EH (cell line): ENCODE measurements at places on chromosomes 7 and 10.

GRCh38 chr10:6972226-6972625 lies 392.1 kb upstream of the PRKCQ start:
- no peak for DNase-seq

DNA sequence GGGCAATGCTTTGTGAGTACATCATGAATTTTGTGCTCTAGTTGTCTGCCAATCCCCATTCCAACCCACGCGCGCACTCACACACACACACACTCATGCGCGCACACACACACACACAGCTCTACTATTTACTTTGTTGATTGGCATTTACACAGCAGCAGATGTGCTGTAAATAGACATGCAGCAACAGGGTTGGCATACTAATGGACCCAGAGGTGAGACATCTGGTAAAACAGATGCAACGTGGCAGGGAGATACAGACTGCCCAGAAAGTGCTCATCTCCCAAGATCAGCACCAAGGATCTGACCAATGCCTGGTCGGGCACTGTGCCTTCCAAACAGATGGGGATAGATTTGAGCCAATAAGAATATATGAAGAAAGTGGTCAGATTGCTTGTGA lies 873.0 kb downstream of the SORCS3 start:
- DNase-seq: no peak

- no peak for DNase-seq
These were observed 242.2 kb downstream of the ARL4A start for GRCh38 chr7:12929476-12930140.

DNA sequence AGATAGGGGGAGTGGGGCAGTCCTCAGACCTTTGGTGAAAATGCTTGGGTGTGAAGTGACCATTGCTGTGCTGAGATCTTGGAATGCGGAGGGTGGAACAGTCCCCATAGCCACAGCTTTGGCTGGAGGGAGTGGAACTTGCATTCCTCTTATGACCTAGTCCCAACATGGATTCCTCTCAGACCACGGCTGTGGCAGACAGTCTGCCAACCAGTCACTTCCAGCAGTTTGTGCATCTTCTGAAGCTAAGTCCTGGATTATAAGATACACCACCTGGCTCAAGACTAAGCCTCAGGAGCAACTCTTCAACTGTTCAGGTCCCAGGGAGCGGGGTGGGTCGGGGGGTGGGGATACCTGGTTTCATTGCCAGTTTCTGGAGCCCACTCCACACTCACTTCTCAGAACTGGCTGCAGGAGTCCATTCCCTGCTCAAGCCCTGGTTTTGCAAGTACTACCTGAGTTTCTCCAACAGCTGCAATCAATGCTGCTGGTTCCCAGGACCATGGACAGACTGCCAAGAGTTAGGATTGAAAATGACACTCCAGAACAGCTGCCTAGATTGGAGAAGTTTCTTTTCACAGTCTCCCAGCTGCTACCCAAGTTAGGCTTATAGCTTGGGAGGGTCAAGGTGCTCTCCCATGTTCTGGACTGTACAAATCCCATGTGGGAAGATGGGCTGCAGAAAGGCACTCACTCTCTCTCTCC lies 29.1 kb upstream of the DGKB start:
- no peak for DNase-seq

DNA sequence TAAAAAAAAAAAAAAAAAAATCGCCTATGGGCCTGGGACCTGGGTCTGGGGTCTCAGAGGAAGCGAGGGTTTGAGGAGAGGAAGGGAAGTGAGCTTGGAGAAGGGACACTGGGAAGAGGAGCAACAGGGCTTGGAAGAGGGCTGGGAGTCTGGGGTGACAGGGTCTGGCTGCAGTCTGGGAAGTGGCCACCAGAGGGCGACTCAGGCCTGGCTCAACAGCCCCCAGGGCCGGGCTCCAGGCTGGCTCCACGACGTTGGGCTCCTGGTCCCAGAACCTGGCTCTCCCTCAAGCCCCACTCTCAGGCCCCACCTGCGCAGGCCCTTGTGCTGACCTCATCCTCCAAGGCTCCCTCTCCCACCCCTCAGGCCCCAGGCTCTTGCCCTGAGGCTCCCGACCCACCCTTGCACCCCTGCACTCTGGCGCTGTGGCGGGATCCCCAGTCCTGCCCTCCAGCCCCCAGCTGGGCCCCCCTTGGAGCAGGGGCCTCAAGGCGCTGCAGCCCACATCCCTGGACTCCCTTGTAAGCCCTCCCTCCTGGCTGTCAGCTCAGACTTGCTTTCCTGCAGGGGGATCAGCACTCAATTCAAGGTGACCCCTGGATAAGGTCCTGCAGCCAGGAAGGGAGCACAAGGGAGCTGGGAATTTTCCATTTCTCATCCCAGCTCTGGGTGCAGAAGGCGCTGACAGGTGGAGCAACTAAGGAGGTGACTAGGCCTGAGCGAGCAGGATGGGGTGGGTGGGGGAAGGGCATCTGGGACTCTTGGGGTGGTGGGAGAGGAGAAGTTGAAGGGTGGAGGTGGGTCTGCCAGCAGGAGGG lies 5.4 kb upstream of the SPACDR start:
- peak; percentile 74 for DNase-seq

DNA sequence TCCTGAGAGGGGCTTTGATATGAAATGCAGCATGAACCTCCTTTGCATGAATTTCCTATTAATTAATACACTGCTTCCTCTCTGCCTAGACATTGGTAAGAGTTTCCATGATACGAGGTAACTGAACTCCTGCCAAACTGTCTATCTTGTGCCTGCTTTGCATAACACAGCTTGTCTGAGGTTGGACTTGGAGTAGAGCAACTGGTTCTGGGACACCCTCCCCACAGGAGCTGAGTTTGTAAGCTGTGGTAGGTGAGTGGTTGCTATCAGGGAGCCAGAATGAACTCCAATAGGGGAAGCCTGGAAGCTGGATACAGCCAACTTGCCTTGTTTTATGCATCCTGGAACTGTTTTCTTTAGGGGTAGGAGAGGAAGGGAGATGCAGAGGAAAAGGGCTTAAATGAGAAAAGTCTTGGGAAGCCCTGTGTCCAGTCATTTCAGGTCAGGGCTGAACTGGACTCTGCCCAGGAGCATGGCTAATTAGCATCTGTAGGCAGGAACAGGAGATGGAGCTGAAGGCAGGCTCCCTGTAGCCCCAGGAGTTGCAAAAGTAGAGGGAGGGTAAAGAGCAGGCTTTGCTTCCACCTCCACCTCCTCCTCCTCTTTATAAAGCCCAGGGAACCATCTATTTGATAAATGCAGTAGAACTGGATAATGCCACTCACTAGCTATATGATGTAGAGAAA lies 73.2 kb upstream of the GPR158 start:
- DNase-seq: no peak

DNA sequence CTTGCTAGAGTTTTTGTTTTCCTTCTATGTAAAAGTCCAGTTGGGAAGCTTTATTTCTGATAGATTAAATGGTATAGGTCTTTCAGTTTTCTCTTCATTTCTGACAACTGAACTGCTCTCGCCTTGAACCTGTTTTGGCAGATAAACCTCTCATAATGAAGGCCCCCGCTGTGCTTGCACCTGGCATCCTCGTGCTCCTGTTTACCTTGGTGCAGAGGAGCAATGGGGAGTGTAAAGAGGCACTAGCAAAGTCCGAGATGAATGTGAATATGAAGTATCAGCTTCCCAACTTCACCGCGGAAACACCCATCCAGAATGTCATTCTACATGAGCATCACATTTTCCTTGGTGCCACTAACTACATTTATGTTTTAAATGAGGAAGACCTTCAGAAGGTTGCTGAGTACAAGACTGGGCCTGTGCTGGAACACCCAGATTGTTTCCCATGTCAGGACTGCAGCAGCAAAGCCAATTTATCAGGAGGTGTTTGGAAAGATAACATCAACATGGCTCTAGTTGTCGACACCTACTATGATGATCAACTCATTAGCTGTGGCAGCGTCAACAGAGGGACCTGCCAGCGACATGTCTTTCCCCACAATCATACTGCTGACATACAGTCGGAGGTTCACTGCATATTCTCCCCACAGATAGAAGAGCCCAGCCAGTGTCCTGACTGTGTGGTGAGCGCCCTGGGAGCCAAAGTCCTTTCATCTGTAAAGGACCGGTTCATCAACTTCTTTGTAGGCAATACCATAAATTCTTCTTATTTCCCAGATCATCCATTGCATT lies 27.1 kb downstream of the MET start:
- no peak for DNase-seq

- no peak for DNase-seq
These were observed 58.8 kb downstream of the CACNA2D1 start for GRCh38 chr7:82384779-82385178.

DNA sequence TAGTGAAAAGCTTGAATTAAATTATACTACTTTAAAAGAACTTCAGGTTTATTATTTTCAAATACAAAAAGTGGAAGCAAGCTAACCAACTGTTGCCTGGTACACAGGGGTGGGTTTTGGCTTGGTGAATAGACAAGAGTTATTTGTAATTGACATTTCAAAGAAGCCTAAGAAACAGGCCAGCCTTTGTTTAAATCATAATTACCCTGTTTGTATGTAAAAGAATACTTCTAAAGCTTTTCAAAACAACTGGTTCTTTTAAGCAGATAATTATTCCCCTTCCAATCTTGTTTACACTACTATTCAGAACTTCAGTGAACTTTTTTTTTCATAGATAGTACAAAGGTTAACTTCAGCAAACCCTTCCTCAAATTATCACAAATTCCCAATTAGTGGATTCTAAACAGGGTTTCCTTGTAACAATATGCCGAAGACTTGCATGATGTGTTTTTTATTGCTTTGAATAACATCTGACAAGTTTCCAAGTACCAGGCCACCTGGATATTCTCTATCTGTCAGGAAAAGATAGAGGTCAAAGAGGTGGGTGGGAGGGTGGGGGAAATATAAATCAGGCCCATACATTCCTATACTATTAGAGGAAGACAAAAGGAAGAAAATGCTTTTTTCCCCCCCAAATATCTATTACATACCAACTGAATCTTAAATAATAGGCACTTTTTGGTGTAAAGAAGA lies 20.4 kb downstream of the SSMEM1 start:
- no peak for DNase-seq

- DNase-seq: no peak
These were observed 78.1 kb upstream of the VWDE start for GRCh38 chr7:12481722-12482121.

GRCh38 chr10:28130267-28130666 lies 131.4 kb upstream of the ODAD2 start:
- peak; percentile 91 for DNase-seq

DNA sequence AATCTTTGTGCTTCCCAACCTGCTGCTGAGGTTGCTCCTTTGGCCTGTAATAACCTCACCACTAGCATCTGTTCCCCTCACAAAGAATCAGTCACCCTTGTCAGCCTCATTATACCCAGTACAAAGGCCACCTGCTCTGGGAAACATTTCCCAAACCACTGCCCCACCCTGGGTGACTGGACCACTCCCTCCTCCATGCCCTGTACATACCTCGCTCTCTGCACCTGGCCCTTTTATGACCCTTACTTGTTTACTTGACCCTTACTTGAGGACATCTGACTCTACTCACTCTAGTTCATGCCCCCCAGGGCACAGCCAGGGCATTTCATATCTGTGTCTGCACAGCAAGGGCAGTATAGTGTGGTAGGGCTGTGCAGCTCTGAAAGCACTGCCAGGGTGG lies 21.4 kb upstream of the AOC1 start:
- no peak for DNase-seq

GRCh38 chr10:128609460-128609859 lies 483.2 kb upstream of the MKI67 start:
- no peak for DNase-seq

DNA sequence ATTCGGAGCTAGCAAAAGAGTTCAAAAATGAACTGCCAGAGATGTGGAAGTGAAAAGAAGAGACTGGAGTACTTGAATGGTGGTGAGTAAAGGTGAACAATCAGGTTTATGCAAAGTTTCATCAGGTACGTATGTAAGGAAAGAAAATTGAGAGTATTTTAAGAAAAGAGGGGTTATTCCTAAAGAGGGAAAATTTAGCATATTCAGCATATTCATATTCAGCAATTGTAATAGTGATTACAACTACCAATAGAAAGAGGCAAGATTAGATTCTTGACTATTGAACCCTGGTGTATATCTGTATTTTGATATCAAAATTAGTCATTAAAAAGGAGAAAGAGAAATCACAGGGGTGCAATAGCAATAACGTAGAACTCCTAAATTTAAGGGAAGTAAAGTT lies 100.9 kb downstream of the TES start:
- no peak for DNase-seq

- peak; percentile 67 for DNase-seq
These were observed 191.1 kb upstream of the LRGUK start for GRCh38 chr7:133936074-133936473.

DNA sequence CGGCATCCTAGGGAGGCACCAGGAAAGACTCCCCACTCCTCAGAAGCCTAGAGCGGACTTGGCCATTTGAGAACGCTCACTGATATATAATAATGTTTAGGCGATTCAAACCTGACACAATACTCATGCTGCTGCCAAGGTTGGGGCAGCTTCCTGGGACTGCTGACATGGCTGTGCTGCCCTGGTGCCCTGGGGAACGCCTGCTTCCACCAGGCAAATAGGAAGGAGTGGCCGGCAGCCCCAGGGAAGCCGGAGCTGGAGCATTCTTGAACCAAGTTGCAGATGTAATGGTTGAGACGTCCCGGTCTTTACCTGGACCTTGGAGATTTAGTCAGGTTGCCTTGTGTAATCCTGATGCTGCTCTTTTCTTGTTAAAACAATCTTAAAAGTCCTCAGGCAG lies 8.8 kb downstream of the GDF10 start:
- DNase-seq: no peak

DNA sequence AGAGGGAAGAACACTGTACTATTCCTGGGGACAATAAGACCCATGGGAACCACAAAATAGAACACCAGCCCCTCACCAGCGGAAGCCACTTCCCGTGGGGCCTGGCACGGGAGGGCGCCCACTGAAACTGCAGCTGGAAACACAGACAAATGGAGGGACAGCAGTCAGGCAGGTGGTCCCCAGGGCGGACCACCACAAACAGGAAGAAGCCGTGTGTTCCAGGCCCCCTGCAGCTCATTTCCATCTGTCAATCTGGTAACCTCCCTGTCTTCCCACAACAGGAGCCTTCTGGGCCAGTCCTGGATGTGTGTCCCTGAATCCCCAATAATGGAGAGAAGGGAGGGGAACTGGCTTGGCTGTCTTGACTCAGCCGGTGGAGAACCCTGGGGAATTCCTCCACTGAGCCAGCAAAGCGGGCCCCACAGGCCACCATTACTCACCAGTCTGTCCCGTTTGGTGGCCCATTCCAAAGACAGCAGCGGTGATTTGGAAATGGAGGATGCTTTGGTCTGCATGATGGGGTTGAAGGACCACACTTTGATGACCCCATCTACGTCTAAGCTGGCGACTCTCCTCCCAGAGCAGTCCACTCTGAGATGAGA lies 16.7 kb downstream of the WDR91 start:
- peak; percentile 34 for DNase-seq

DNA sequence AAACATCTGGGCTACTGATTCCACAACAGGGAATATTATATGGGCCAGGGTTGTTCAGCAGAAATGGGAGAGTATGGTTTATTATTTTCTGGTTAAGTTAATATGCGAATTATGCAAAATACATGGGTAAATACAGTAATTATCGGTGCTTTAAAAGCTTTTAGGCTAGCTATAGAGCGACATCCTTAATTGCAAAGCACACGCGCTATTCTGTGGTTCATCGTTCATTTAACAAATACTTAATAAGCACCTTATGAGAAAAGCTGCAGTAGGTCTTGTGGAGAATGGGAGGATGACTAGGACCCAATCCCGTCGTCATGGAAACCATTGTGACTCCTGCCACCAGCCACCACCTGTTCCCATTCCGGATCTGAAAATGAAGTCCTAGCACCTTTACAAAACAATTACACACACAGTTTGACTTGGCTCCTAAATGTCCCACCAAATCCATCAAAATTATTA lies 623 bp upstream of the CEP41 start:
- DNase-seq: peak; percentile 6

GRCh38 chr10:53135897-53136253 lies 363.3 kb upstream of the MBL2 start:
- DNase-seq: no peak
